A673 (cell line): ENCODE measurements at places on chromosomes 12 and 14. TPM values are rescaled to one million over a fixed set of nuclear protein-coding genes. Genes with fewer than 3 reads are reported as not detected.
A peak's percentile ranks its signal among the peaks of the same experiment; 100 is the strongest.

Gene LIN7A
- total RNA-seq: 10.0 and 10.7 TPM in 2 replicates

DNA sequence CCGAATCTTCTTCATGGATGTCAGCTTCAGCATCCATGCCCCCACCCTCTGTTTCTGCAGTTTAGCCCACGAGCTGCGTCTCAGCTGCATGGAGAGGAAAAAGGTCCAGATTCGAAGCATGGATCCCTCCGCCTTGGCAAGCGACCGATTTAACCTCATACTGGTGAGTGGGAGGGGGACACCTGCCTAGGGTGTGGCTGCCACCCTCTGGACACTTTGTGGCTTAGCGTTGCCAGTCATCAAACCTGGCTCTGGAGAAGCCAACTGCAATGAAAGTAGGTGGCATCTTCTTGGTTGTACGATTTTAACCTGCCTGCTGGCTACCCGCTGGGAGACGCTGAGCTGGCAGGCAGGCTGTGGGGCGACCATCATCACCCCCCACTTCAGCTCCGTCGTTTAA is 16.7 kb downstream of the DCAF4 start:
- H3K4me1 ChIP-seq: no peaks in the 10 kb centered on the region
- H3K36me3 ChIP-seq: peaks cover 15% of the 10 kb centered on the region
- no peak overlapping the region for H3K27ac ChIP-seq
- no peak for DNase-seq
- H3K27me3 ChIP-seq: no peaks in the 10 kb centered on the region

- H3K4me1 ChIP-seq: no peaks in the 10 kb centered on the region
- H3K27me3 ChIP-seq: no peaks in the 10 kb centered on the region
- no peaks in the 10 kb centered on the region for H3K36me3 ChIP-seq
- H3K27ac ChIP-seq: no peak overlapping the region
Measured at GRCh38 chr14:69358233-69358963, 39.7 kb downstream of the ERH start.

Gene PIWIL1
- total RNA-seq: not detected in 2 replicates

Gene MANSC1
- 10.5 TPM in 2 replicates for total RNA-seq

- H3K4me3 ChIP-seq: no peak overlapping the region
- peaks cover 5% of the 10 kb centered on the region for H3K4me1 ChIP-seq
- DNase-seq: peak; percentile 69
- no peak overlapping the region for H3K27ac ChIP-seq
- H3K27me3 ChIP-seq: no peaks in the 10 kb centered on the region
Measured at GRCh38 chr12:49357103-49357678, 10.1 kb upstream of the SPATS2 start.
